ENCODE measurements at places on chromosomes 5 and 9.

- DNase-seq, result no peak
Observed at GRCh38 chr9:121825031-121825691, 173.7 kb downstream of the DAB2IP start.

DNA sequence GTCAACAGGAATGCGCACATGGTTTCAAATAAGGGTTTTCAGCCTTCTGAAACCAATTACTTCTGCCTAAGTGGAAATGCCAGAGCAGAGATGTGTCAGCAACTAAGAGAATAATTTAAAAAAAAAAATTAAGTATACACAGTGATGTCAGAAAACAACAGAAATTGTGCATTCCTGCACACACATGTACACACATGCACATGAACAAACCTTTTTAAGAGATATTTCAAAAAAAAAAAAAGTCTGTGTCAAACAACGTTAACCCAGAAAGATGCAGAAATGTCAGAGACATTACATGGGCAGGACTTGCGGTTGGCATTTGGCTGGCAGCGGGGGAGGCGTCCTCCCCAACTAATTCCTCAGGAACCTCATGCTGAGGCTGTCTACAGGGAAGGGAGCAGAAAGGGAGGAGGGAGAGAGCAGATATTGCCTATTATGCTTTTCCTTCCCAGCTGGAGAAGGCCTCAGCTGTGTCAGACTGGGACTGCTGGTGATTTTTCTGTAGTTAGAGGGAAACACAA is 536.9 kb upstream of the WWC1 start:
- no peak for DNase-seq

DNA sequence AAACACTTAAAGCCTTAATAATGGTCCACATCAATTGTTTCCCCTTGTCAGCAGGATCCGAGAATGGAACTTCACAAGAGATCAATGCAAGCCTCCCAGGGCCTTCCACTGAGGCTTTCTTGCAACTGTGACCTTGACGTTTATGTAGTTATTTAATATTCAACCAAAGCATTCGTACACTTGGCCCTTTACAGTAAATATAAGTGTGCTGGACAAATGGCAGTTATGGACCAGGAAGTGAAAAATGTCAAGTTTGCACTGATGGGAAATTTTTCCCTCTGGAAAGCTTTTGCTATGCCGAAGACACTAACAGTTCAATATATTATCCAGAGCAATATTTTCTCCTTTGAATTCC is 101.8 kb downstream of the TTLL11 start:
- DNase-seq, result no peak

DNA sequence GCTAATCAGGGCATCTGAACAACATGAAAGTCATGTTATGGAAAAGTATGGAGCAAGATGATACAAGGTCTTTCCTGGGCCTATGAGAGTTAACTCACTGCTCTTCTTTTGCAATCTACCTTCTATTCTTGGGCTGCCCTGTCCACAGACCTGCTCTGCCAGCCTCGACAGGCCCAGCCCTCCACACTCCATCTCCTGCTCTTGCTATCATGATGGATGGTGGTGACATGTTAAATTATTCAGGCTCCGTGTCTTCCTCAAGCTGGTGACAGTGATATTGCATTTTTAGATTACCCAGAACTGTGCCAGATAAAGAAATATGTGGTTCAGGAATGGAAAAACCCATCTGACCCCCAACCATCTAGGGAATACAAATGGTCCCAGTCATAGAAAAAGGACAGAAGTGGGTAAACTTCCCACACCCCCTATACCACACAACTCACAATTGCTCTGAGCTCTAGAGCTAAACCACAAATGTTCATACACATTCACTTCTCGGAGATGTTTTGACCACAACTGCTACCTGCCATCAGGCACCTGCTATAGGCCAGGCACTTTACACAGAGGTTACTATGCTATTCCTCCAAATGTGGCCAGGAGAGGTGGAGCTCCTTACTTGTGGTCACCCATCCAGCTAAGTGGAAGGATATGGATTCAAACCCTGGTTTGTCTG is 311.3 kb downstream of the ASTN2 start:
- DNase-seq, result no peak

GRCh38 chr9:7721291-7721690 is 78.3 kb downstream of the DMAC1 start:
- DNase-seq, result no peak

DNA sequence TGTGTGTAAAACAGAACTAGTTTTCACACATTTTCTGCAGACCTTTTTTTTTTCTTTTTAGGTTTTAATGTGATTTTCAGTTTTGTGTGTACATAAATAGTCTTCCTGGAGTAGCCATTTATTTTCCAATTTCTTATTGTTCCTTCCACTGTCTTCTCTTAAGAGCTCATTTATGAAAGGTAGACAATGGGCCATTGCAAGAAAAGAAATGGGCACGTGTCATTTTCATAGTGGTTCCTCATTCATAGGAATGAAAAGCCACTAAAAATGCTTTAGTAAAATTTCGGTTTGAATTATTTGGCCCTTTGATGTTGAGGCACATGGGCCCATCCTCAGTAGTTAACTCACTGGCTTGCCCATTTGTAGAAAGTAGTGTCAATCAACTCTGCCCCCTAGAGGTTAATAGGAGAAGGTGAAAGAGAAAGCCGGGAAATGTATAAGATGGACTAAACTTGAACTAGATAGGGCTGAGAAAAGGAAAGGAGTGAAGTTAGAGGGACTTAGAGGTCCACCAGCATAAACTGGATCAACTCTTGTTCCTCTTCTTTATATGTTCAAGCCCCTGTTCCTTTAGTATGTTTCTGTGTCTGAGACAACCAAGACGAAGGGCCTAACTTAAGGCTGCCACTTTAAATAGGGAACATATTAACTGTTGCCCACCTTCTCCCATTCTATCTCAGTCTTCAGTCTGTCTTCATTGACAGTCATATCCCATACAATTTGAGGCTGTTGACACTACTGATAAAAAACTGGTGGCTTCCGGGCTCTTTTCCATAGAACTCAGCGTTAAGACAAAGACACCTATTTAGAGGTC is 72.6 kb downstream of the SMARCA2 start:
- no peak for DNase-seq

DNA sequence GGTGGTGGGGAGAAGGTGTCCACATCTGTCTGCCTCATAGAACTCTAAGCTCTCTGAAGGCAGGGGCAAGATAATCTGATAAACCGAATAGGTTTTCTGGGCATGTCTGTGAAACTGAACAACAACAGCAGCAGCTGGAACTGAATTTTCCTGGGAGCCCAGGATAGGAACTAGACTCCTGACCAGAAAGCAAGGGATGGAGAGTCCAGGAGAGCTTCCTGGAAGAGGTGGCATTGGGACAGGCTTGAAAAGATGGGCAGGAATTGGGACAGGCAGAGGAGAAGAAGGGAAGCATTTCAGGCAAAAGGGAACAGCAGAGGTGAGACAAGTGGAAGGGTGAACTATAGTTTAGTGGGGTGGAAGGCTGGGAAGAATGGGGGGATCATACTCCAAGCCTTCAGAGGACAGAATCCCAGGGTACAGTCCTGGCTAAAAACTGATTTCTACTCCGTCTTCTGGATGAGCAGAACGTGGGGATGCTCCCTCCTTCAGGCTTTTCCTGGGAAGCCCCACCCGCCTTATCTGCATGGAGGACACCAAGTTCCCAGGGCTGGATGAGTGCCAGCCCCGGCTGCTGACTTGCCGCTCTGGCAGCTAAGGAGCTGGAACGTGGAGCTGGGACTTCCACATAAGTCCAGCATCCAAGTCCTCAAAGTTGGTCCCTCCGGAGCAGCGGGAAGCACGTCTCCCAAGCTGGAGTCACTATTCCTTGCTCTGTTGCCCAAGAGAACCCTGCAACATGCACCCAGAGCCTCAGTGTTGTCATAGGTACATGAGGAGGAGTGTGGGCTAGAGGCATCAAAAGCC is 13.9 kb upstream of the KIF12 start:
- no peak for DNase-seq

DNA sequence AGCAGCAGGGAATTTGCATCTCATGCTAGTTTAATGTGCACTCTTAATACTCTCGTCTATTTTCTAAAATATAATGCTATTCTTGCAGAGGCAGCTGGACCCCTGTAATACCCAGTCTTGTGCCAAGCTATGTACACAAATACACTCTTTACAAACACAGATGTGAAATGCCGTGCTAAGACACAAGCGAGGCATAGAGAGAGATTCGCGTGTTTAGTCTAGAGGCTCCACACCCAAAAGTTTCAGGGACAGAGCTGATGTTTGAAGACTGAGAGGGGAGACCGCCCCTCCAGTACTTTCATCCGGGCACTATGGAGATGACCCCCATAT is 1.2 kb downstream of the DPYSL3 start:
- DNase-seq, result no peak

DNA sequence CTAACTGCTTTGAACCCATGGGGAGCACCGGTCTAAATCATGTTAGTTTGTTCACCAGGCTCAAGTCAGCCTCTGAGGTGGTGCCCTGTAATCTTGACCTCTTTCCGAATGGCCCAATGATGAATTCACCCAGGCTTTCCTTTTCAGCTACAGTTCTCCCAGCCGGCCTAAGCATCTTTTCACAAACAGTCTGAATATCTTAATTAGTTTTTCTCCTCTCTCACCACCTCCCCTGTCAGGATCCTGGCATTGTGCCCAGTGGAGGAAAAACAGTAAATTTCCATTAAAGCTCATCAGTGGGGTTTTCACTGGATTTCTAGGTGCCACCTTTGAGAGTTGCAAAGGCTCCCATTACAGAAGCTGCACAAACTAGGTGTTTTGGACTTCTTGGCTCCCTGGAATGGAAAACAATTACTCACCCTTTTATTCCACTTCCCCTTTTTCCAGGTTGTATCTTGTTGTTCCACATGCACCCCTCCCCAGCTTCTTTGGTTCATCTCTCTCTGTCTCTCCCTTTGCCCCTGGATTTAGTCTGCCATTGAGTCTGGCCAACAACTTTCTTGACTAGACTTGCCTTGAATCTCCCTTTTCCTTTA is 69.4 kb upstream of the ADAMTSL1 start:
- DNase-seq, result no peak

GRCh38 chr5:108655750-108656450 is 91.8 kb upstream of the FER start:
- DNase-seq, result no peak

GRCh38 chr9:21154018-21154608 is 12.3 kb downstream of the IFNA21 start:
- no peak for DNase-seq

- DNase-seq, result no peak
Observed at GRCh38 chr9:118533850-118534249, 829.6 kb downstream of the TLR4 start.

GRCh38 chr9:94892675-94893074 is 166.2 kb downstream of the AOPEP start:
- DNase-seq, result no peak

- DNase-seq, result no peak
Observed at GRCh38 chr9:132586830-132587591, 4.6 kb downstream of the BARHL1 start.

DNA sequence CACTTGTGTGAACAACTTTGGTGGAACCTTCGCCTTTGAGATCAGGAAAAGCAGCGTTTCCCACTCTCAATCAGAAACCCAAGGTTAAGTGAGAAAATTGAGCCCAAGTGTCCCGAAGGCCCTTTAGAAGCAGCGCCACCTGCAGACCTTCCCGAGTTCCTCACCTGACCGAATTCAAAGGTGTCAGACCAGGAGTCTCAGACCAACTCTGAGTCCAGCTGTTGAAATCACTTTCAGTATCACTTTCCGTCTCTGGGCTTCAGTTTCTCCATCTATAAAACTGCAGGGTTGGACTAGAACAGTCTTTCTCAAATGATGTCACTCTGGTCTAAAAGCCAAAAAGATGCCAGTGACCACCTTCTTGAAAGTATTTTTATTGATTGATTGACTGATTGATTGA is 31.7 kb upstream of the GRHPR start:
- DNase-seq, result no peak

- no peak for DNase-seq
Observed at GRCh38 chr5:6484446-6484845, 35.8 kb downstream of the UBE2QL1 start.

- no peak for DNase-seq
Observed at GRCh38 chr9:106322706-106323245, 540.2 kb upstream of the ZNF462 start.

- DNase-seq, result no peak
Observed at GRCh38 chr9:15333376-15333881, 26.4 kb upstream of the TTC39B start.

DNA sequence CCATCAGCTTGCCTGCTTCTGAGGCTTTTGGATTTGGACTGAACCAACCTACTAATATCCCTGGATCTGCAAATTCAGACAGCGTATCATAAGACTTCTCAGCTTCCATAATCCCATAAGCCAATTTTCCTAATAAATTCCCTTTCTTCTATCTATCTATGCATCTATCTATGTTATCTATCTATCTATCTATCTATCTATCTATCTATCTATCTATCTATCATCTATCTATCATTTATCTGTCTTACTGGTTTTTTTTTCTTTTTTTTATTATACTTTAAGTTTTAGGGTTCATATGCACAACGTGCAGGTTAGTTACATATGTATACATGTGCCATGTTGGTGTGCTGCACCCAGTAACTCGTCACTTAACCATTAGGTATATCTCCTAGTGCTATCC is 2045.4 kb upstream of the CDH6 start:
- no peak for DNase-seq

- no peak for DNase-seq
Observed at GRCh38 chr9:31355159-31355882, 1029.1 kb upstream of the ACO1 start.

- DNase-seq, result no peak
Observed at GRCh38 chr5:76544268-76544926, 78.8 kb downstream of the F2RL2 start.

GRCh38 chr5:83354958-83355357 is 116.6 kb upstream of the VCAN start:
- DNase-seq, result no peak
